NCI-H1694 (cell line): ENCODE measurements at places on chromosomes 7 and 10.

DNA sequence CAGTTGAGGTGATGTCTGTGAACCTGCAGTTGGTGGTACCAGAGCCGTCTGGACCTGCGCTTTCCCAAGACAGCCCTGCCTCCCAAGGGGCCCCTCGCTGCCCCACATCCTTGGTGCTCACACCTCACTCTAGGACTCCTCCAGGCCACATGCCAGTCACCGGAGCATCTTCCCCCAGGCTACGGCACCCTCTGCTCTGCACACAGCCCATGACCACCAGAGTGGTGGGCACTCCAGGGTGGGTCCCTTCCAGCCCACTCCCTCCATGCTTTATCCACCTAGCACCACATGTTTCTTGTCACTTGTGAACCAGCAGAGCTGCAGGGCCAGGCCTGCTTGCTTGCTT is 183.7 kb upstream of the SH2B2 start:
- DNase-seq, result no peak

- no peak for DNase-seq
Measured at GRCh38 chr7:4549681-4550080, 132.4 kb upstream of the FOXK1 start.

- DNase-seq, result no peak
Measured at GRCh38 chr7:41152179-41152678, 550.7 kb downstream of the INHBA start.

GRCh38 chr10:124047427-124048152 is 45.8 kb downstream of the CHST15 start:
- DNase-seq, result no peak

DNA sequence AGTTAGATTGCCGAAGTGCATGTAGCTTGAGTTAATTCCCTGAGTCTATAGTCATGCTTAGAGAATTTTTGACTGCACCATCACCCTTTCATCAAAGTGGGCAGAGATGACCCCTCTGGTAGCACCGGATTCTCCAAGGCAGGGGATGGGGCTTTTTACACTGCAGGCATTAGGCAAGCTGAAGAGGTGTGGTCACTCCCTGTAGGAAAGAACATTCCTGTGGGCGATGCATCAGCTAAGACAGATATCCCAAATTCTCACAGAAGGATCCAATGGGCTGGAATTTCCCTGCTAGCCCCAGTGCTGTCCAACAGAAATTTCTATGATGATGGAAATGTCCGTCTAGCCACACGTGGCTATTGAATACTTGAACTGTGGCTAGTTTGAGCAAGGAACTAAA is 118.2 kb downstream of the ADAM12 start:
- no peak for DNase-seq
